Fibroblast of lung (primary cell): ENCODE measurements at places on chromosomes 5 and 9. TPM values are rescaled to one million over a fixed set of nuclear protein-coding genes. Genes with fewer than 3 reads are reported as not detected.

The RRAGA gene
- total RNA-seq: 43.1 and 62.9 TPM in 2 replicates

The SLC6A19 gene
- not detected in 2 replicates for total RNA-seq

The AK6 gene
- 31.3 and 34.3 TPM in 2 replicates for total RNA-seq

The CTXN3 gene
- not detected in 2 replicates for total RNA-seq

The PCDHGA12 gene
- total RNA-seq: 9.2 and 13.7 TPM in 2 replicates

The SRD5A1 gene
- total RNA-seq: 11.0 and 20.6 TPM in 2 replicates

DNA sequence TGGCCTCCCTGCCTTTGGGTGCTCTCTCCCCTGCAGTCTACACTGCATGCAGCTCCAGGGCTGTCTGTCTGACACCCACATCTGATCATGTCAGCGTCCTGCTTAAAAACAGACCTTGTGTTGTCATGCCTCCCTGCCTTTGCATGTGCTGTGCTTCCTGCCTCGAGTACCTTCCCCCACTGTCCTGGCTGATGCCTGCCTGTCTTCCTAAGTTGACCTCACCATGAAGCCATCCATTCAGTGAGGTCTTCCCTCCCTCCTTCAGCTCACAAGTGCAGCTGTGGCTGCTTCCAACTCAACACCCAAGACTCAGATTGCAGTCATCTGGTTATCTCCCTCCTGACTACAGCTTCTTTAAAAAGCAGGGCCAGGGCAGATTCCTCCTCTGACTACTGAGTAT, 5.5 kb downstream of the ANGPTL2 start:
- DNase-seq: no peak

DNA sequence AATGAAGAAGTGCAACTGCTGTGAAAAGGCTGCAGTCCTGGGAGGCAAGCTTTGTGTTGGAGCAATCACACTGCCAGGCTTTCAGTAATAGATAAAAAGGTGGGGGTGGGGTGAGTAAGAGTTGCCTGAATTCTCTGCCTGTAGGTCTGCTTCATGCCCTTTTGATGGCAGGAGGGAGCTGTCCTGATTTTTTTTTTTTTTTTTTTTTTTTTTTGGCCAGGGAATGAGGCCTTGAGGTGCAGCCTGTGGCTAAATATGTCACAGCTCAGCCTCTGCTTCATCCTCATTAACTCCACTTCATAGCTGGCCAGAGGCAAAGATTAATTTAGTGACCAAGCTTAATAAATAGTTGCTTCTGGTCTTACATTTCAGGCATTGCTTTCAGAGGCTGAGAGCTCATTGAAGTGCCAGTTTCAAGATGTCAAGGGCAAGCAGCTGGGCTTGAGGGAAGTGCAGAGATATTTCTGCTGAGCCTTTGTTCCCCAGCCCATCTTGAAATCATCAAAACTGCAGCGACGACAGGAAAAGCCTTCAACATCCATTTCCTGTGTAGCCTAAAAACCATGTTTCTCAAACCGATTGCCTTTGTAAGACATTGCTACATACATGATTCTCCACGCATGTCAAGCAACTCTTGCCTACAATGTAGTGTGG, 134.7 kb downstream of the MACIR start:
- peak; percentile 8 for DNase-seq

DNA sequence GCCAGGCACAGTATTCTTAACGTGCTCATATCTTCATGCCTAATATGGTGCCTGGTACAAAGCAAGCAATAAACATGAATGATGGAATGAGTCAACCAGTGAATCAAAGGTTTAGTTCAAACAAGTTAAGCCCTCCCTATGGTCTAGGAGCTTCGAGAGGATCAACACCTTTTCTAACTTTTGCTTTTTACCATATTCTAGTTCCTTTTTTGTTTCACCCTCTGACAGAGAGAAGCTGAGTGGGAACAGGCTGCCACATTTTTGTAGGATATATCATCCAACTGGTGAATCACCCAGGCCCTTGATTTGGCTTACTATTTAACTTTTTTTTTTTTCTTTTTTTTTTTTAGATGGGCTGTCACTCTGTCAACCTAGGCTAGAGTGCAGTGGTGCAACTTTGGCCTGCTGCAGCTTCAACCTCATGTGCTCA, 39.3 kb upstream of the TNC start:
- DNase-seq: peak; percentile 89

- no peak for DNase-seq
These were observed 33.1 kb downstream of the CNTRL start for GRCh38 chr9:121107881-121108280.

DNA sequence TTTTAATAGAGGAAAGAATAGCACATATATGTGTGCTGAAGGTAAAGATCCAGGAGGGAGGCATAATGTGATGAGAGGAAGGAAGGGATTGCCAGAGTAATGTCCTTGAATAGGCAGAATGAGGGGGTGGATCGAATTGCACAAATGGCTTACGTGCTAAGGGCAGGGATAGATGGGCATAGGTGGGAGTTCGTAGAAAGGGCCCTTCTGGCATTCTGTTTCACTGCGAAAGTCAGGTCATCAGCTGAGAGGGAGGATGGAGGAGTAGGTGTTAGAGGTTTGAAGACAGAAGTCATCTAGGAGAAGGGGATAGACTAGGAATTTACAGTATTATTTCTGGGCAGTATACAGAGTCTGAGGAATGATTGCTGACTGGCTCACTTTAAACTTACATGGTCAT, 32.1 kb downstream of the CNOT6 start:
- no peak for DNase-seq
